ENCODE measurements at places on chromosomes 4 and X. TPM values are rescaled to one million over a fixed set of nuclear protein-coding genes. Genes with fewer than 3 reads are reported as not detected.
A peak's percentile ranks its signal among the peaks of the same experiment; 100 is the strongest.

DNA sequence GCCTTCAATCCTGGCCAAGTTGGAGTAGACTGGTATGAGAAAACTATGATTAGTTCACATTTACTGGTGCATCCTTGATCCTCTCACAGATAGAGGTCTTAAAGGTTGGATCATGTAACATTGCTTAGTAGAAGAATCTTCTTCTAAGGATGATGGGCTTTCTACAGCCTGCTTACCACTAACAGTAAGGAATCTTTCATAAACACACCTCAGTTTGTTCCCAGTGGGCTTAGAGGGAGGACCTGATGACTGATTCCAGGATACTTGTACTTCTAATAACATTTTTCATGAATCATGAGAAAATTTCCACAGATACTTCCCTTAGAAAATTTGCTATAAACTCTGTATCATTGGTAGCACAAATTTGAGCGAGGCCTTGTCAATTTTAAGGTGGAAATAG, 40.6 kb downstream of the CCNI start:
- H3K27me3 ChIP-seq = no peaks in the 10 kb centered on the region
- no peak overlapping the region for H3K4me3 ChIP-seq
- DNase-seq = no peak
- no peak overlapping the region for H3K27ac ChIP-seq
- H3K4me1 ChIP-seq = no peaks in the 10 kb centered on the region

GRCh38 chr4:186586205-186586604, 30.8 kb upstream of the MTNR1A start:
- H3K4me1 ChIP-seq = no peaks in the 10 kb centered on the region
- no peak overlapping the region for H3K4me3 ChIP-seq
- H3K36me3 ChIP-seq = peaks cover 7% of the 10 kb centered on the region
- DNase-seq = no peak
- H3K27ac ChIP-seq = no peak overlapping the region
- H3K27me3 ChIP-seq = no peaks in the 10 kb centered on the region

DNA sequence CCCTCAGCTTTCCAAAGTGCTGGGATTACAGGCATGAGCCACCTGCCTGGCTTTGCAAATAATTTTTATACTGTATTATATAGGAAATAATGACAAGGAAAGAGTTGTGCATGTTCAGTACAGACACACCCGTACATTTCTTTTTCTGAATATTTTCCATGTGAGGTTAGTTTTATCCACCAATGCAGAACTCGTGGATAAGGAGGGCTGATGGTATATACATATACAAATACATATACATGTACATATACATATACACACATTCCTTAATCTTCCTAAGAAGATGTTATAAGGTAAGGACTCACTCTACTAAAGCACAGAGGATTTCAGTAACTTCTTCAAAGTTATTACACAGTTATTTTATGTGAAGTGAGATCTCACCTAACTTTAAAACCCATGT, 925.8 kb downstream of the C4orf33 start:
- no peak for DNase-seq
- H3K36me3 ChIP-seq = no peaks in the 10 kb centered on the region
- H3K27ac ChIP-seq = no peak overlapping the region
- H3K4me3 ChIP-seq = no peak overlapping the region
- H3K4me1 ChIP-seq = no peaks in the 10 kb centered on the region
- no peaks in the 10 kb centered on the region for H3K27me3 ChIP-seq

DNA sequence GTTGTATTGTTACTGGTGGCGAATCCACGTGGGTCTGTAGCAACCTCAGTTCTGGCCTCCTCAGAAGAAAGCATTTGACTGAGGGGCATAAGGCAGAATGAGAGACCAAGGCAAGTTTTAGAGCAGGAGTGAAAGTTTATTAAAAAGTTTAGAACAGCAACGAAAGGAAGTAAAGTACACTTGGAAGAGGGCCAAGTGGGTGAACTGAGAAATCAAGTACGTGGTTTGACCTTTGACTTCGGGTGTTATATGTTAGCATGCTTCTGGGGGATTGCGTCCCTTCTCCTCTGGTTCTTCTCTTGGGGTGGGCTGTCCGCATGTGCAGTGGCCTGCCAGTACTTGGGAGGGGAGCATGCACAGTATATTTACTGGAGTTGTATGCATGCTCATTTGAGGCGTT, 232.7 kb upstream of the GATB start:
- no peaks in the 10 kb centered on the region for H3K36me3 ChIP-seq
- H3K4me3 ChIP-seq = no peak overlapping the region
- H3K4me1 ChIP-seq = no peaks in the 10 kb centered on the region
- DNase-seq = no peak
- no peak overlapping the region for H3K27ac ChIP-seq
- H3K27me3 ChIP-seq = no peaks in the 10 kb centered on the region

- no peak overlapping the region for H3K27ac ChIP-seq
- H3K4me1 ChIP-seq = peaks cover 59% of the 10 kb centered on the region
- peak overlapping the region; percentile 65 for H3K4me3 ChIP-seq
- H3K27me3 ChIP-seq = no peaks in the 10 kb centered on the region
Measured at GRCh38 chr4:139633195-139633594, 32.4 kb upstream of the MGST2 start.

- H3K36me3 ChIP-seq = no peaks in the 10 kb centered on the region
- H3K4me3 ChIP-seq = no peak overlapping the region
- no peak for DNase-seq
- no peak overlapping the region for H3K27ac ChIP-seq
- peaks cover 16% of the 10 kb centered on the region for H3K27me3 ChIP-seq
Measured at GRCh38 chr4:42216664-42217063, 64.2 kb upstream of the BEND4 start.

DNA sequence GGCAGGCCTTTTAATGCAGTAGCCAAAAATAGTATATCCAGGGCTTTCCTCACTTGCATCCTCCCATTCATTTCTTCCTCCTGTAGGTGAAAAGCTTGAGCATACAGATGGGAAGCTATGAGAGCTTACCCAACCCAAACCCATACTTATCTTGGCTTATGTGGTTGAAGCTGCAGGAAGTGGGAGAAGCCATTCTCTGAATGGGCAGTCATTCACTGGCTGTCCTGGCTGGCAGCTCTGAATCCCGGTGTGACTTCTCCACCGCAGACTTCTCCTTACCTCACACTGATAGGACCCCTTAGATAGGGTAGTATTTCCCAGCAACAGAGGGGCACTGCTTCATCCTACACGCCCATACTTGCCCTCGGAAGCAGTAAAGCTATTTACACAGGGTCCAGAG, 125.4 kb downstream of the AMMECR1 start:
- DNase-seq = no peak
- H3K27ac ChIP-seq = no peak overlapping the region
- no peak overlapping the region for H3K4me3 ChIP-seq
- H3K4me1 ChIP-seq = peaks cover 9% of the 10 kb centered on the region

- no peak for DNase-seq
- no peaks in the 10 kb centered on the region for H3K36me3 ChIP-seq
- H3K27ac ChIP-seq = no peak overlapping the region
- H3K4me3 ChIP-seq = no peak overlapping the region
- H3K27me3 ChIP-seq = no peaks in the 10 kb centered on the region
- H3K4me1 ChIP-seq = no peaks in the 10 kb centered on the region
Measured at GRCh38 chr4:141921293-141921692, 284.9 kb downstream of the IL15 start.

GRCh38 chrX:63350465-63350877, 661 bp downstream of the SPIN4 start:
- peak overlapping the region; percentile 96 for H3K4me3 ChIP-seq
- peak overlapping the region; percentile 93 for H3K27ac ChIP-seq
- no peaks in the 10 kb centered on the region for H3K27me3 ChIP-seq
- H3K36me3 ChIP-seq = peaks cover 26% of the 10 kb centered on the region
- DNase-seq = peak; percentile 24

- no peak overlapping the region for H3K27ac ChIP-seq
- H3K4me1 ChIP-seq = peaks cover 8% of the 10 kb centered on the region
- H3K36me3 ChIP-seq = no peaks in the 10 kb centered on the region
- H3K4me3 ChIP-seq = no peak overlapping the region
- H3K27me3 ChIP-seq = no peaks in the 10 kb centered on the region
Measured at GRCh38 chr4:22196551-22196950, 248.0 kb upstream of the KCNIP4 start.

GRCh38 chr4:173763389-173763788, 233.4 kb upstream of the HAND2 start:
- no peak overlapping the region for H3K27ac ChIP-seq
- no peaks in the 10 kb centered on the region for H3K27me3 ChIP-seq
- no peak for DNase-seq
- no peaks in the 10 kb centered on the region for H3K4me1 ChIP-seq

DNA sequence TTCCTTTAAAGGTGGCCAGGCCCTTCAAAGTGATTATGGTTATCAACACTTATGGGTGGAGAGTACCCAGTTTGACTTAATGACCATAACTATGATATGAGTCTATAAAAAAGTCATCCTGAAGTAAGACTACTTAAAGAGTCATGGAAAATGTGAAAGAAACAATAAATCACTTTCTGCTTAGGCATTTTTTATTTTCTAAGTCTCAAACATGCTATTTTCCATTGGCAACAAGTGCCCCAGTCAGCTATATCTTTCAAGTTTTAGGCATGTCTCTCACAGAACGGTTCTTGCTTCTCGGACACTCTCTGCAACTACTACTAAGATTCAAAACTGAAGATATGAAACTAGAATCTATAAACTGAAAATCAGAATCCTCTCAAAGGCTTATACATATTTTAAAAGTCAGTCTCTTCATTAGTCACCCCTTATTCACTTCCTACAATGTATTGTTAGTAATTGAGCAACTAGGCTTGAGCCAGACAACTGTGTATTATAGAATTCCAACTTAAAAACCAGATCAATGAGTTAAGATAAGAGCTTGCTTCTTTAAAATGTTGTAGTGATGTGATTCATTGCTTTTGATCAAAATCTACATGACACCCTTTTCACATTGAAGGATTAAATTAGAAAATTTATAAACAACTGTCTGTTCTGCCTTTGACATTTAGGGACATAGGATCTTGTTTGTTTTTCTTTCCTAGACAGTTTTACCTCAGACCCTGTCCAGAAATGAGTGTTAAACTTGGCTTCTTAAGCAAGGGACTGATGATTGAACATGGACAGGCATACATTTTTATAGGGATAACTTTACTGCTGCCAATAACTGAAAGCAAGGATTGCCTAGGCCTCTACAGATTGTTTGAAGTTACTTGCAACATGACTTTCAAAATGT, 2.9 kb downstream of the ANTXR2 start:
- peaks cover 24% of the 10 kb centered on the region for H3K36me3 ChIP-seq
- peak overlapping the region; percentile 58 for H3K27ac ChIP-seq
- H3K4me3 ChIP-seq = no peak overlapping the region
- no peaks in the 10 kb centered on the region for H3K27me3 ChIP-seq

- peaks cover 4% of the 10 kb centered on the region for H3K27me3 ChIP-seq
- peaks cover 4% of the 10 kb centered on the region for H3K36me3 ChIP-seq
- H3K27ac ChIP-seq = no peak overlapping the region
- H3K4me3 ChIP-seq = no peak overlapping the region
- DNase-seq = no peak
- H3K4me1 ChIP-seq = no peaks in the 10 kb centered on the region
Measured at GRCh38 chrX:39985071-39985470, 112.7 kb downstream of the BCOR start.

GRCh38 chr4:25563071-25563564, 92.5 kb upstream of the SLC34A2 start:
- H3K27me3 ChIP-seq = no peaks in the 10 kb centered on the region
- no peak for DNase-seq
- no peak overlapping the region for H3K27ac ChIP-seq
- peaks cover 5% of the 10 kb centered on the region for H3K36me3 ChIP-seq

GRCh38 chrX:155966876-155967275, 30.6 kb upstream of the IL9R start:
- peaks cover 8% of the 10 kb centered on the region for H3K4me1 ChIP-seq
- DNase-seq = peak; percentile 42
- H3K4me3 ChIP-seq = no peak overlapping the region
- H3K27me3 ChIP-seq = no peaks in the 10 kb centered on the region
- no peak overlapping the region for H3K27ac ChIP-seq
- no peaks in the 10 kb centered on the region for H3K36me3 ChIP-seq

DNA sequence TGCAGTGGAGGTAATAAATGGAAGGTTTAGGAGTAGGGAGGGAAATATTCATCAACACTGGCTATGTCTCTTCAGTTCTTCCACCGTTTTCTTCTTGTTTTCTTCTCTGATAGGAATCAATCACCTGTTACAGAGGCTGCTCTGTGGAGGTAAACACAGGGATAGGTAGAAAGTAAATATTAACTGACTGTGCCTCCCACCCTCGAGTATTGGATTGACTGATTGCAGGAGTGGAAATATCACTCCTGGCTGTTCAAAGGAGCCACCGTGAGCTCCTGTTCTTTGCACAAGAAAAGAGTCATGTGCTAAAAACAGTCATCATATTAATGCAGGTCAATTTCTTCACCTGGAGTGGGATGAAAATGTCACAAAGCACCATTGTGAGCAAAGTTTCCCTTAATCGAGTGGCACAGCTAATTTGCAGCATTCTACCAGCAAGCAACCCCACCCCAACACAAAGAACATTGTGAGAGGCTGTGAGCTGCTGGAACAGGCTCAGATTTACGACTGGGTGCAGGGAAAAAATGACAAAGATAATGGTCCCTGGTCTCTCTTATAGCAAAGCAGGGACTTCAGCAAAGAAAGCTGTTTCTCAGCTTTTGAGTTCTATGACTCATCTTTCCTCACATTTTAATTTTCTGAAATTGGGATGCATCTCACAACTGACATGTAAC, 113.7 kb upstream of the TSPAN5 start:
- DNase-seq = no peak
- no peak overlapping the region for H3K4me3 ChIP-seq
- no peaks in the 10 kb centered on the region for H3K36me3 ChIP-seq
- no peaks in the 10 kb centered on the region for H3K4me1 ChIP-seq
- no peaks in the 10 kb centered on the region for H3K27me3 ChIP-seq
- no peak overlapping the region for H3K27ac ChIP-seq

GRCh38 chrX:24055043-24055356, 244 bp downstream of the EIF2S3 start:
- H3K4me1 ChIP-seq = no peaks in the 10 kb centered on the region
- H3K27me3 ChIP-seq = no peaks in the 10 kb centered on the region
- H3K4me3 ChIP-seq = no peak overlapping the region

GRCh38 chr4:147928400-147928799, 196.5 kb downstream of the ARHGAP10 start:
- H3K27ac ChIP-seq = no peak overlapping the region
- H3K27me3 ChIP-seq = no peaks in the 10 kb centered on the region
- no peaks in the 10 kb centered on the region for H3K4me1 ChIP-seq

GRCh38 chrX:149759824-149760223, 14.0 kb upstream of the HSFX1 start:
- H3K4me3 ChIP-seq = no peak overlapping the region
- DNase-seq = no peak
- H3K27me3 ChIP-seq = peaks cover 26% of the 10 kb centered on the region
- H3K4me1 ChIP-seq = no peaks in the 10 kb centered on the region
- H3K36me3 ChIP-seq = no peaks in the 10 kb centered on the region
- H3K27ac ChIP-seq = no peak overlapping the region

The G3BP2 gene
- total RNA-seq = 122 TPM

The NUDT11 gene
- 1.3 TPM for total RNA-seq

The NWD2 gene
- 1.4 TPM for total RNA-seq

The DRP2 gene
- 0.66 TPM for total RNA-seq

The RNF150 gene
- 0.17 TPM for total RNA-seq

The GRIA2 gene
- not detected for total RNA-seq

The CFAP97 gene
- 38.4 TPM for total RNA-seq

The FGFBP2 gene
- total RNA-seq = not detected

The GUCY1B1 gene
- total RNA-seq = 19.3 TPM

All from Calu3 (cell line).